ENCODE measurements at places on chromosomes 5 and 9.

- DNase-seq: no peak
Measured at GRCh38 chr9:33120620-33121019, 44.1 kb upstream of the SMU1 start.

DNA sequence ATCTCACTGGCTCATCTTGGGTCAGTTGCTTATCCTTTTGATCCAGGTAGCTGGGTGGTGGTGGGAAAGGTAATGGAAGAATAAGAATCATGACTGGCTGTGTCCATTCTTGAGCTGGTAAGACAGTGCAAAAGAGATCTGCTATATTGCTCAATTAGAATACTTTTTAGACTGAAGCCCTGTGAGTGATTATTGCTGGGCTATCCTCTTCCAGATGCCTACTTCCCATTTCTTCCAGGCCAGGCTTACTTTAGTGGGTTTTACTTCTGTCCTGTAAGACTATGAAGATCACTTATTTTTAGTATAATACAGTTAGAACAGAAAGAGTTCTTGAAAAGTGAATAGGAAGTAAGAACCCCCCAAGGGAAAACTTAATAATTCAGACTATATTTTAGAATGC lies 7.2 kb downstream of the MARCHF6 start:
- DNase-seq: no peak

- no peak for DNase-seq
Measured at GRCh38 chr5:40021007-40021406, 596.2 kb upstream of the DAB2 start.

DNA sequence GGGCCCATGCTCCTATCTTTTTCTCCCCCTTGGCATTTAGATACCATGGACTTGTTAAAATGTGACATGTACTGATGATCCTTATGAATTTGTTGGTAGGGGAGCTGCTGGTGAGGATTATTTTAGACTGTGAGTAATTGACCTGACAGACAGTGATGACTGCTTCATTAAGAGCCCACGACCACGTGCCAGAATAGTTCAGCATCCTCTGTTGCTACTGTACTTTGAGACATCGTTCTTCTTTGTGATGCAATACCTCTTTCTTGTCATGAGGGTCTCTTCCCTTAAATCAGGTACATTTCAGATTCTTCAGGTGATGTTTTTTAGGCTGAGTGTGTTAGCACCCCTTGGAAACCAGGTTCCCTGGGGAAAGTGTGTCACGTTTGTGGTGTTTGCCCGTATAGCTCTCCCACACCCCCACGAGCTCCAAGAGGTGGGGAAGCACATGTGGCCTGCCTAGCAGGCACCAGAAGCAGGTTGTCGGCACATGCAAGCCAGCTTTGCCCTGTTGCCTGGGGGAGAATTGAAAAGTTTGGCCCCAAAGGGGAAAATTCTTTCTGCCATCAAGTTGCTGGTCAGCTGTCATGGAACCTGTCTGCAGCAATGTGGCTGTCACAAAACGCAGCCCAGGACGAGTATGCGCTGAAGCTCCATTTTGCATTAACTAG lies 25.1 kb downstream of the QRFP start:
- DNase-seq: no peak

DNA sequence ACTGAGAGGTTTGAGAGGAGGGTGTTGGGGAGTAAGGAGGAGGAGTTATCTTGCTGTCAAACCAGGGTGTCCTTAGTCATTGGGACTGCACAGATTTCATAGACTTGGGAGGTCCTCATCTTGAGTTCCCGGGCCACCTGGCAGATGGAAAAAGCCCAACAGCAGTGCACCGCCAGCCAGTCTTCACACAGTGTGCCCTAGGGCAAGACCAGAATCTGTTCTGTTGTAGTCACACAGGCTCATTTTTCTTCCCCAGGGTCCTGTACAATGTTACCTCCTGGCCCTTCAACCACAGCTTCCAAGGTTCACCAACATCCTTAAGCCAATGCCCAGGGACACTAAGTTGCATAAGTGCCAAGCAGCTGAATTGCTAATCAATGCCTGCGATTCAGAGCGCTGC lies 21.0 kb downstream of the PLAC8L1 start:
- DNase-seq: no peak

DNA sequence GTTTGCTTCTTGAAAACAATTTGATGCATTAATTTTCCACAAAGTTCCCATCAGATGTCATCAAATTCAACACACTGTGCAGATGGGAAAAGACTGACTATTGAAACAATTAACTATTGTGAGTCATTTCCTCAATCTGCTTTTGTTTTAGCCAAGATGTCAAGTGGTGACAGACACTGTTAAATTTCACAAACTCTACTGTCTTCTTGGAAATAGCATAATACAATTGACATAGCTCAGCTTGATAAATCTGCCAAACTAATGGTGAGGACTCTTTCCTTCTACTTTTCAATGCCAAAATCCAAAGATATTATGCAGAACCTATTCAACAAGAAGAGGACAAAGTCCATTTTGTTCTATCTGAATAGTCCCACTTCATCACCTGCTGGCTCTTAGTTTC lies 242.3 kb downstream of the CAAP1 start:
- no peak for DNase-seq

DNA sequence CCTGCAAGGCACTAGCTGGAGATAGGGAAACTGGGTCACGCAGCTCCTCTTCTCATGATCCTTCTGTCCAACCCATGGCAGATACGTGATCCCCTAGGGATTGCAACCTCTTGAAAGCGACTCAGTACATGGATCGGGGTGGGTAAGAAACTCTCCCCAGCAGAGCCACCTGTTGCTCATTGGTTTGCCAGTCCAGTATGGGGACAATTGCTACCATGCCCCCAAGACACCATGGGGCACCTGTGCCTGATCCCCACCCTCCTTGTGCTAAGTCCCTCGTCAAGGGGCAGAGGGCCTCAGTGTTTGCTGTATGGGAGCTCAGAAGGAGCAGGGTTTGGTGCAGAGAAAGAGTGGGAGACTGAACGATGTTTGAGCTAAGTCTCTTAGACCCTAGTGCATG lies 500.9 kb downstream of the ENC1 start:
- no peak for DNase-seq

- DNase-seq: no peak
Measured at GRCh38 chr5:164809821-164810220, 1304.4 kb downstream of the MAT2B start.

GRCh38 chr5:142248853-142249462 lies 75.9 kb downstream of the SPRY4 start:
- DNase-seq: peak; percentile 67

- DNase-seq: peak; percentile 70
Measured at GRCh38 chr5:111158105-111158744, 66.0 kb upstream of the CAMK4 start.

GRCh38 chr5:36928947-36929346 lies 52.4 kb downstream of the NIPBL start:
- DNase-seq: no peak

- DNase-seq: no peak
Measured at GRCh38 chr5:36530215-36530614, 76.2 kb upstream of the SLC1A3 start.

- peak; percentile 64 for DNase-seq
Measured at GRCh38 chr9:18122171-18122570, 351.8 kb upstream of the ADAMTSL1 start.

DNA sequence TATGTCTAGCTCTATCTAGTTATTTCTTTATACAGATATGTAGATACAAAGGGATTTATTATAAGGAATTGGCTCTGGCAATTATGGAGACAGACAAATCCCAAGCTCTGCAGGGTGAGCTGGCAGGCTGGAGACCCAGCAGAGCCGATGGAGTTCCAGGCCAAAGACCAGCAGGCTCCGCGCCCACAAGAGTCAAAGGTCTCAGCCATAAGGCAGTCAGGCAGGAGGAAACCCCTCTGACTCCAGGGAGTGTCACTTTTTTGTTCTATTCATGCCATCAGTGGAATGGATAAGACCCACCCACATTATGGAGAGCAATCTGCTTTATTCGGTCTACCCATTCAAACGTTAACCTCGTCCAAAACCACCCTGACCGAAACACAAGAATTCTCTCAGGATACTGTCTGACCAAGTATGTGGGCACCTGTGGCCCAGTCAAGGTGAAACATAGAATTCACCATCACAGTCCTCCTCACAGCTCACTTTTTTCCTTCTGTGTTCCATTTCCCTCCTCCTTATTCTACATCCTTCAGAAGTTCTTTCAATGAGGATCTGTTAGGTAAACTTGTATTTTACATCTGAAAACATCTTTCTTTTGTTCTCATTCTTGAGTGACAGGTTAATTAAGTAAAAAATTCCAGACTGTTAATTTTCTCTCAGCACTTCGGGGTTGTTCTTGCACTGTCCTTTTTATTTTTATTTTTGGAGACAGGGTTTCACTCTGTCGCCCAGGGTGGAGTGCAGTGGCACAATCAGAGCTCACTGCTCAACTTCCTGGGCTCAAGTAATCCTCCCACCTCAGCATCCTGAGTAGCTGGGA lies 21.2 kb downstream of the RNF130 start:
- no peak for DNase-seq

DNA sequence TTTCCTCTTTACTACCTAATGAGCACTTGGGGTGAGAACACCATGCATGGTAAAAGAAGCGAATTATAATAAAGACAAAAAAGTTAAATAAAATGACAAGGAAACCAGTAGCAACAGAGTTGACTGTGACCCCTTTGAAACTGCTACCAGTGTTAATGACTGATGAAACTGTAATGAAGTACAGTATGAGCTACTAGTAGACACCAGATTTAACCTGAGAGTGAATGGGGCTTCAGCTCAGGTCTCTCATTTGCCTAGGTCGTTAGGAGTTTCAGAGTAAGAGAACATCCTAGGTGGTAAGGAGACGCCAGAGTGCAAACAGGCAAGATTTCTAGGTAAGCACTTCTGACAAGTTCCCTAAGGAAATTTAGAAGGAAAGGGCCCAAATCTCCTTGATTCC lies 346.4 kb downstream of the BNC2 start:
- DNase-seq: no peak

DNA sequence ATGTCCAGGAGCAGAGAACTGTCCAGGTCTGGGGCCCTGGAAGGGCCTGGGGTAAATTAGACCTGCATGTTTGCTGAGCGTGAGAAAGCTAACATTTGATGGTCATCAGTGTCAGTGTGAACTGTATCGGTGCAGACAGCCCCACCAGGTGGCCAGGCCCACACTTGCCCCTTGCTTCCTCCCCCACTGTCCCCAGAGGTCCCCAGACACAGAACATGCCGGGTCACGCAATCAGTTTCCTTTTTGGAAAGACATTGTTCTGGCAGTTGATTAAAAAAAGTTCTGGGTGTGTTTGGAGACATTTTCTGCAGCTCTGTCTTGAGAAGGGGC lies 1.5 kb downstream of the NKD2 start:
- peak; percentile 68 for DNase-seq

GRCh38 chr5:125181955-125182354 lies 435.5 kb upstream of the ZNF608 start:
- DNase-seq: no peak

DNA sequence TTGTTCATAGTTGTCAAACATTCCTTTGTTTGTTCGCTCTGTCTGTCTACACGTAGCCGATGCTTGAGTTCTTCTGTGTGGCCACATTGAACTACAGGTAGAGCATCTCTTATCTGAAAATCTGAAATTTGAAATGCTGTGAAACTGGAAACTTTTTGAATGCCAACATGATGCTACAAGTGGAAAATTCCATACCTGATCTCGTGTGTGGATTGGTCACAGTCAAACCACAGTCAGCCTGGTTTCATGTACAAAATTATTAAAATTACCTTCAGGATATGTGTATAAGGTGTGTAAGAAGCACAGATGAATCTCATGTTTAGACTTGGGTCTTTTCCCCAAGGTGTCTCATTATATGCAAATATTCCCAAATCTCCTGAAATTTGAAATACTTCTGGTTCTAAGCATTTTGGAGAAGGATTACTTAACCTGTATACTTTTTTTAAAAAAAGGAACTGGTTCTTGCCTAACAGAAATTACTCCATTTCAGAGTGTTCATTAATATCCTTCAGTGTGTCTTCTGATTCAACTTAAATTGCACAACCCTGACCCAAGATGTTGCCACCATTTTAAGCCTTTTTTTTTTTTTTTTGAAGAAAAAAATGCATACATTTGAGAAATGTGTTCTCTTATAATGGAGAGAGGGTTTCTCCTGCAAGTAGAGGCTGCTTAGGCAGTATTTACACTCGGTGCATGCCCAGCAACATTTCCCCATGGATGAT lies 254.3 kb downstream of the MAST4 start:
- DNase-seq: no peak

DNA sequence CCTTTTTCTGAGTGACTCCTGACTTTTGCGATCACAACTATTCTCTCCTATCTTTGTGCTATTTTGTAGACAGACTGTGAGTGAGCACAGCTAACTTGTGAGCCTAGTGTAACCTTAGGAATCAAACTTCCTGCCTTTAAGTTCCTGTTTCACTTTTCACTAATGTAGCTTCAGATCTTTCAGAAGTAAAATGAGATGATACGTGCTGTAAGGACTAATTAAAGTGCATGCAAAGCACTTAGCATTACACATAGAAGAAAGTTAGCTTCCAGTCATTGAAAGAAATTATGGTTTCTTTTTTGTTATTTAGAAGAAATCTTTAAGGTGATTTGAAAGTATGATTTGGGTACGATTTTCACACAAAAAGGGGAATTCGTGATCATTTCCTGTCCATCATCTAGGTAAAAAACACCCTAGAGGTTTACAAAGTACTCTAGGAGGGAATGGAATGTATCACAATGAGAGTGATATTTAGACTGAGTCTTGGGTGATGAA lies 122.7 kb downstream of the ST8SIA4 start:
- no peak for DNase-seq

DNA sequence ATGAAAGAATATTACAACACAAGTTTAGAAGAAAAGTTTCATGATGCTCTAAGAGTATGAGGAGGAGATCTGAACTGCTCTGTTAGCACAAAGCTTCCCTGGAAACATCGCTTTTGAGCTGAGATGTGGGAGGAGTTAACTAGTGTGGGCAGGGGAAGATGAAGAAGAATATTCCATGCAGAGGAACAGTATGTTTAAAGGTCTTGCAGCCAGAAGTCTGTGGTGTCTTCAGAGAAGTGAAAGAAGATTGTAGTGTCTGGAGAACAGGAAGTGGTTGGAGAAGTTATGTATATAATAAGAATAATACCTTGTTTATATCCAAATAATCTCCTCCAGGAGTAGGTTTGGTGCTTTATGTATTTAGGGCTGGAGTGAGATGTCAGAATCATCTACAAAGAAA lies 406.7 kb downstream of the MAN2A1 start:
- no peak for DNase-seq

DNA sequence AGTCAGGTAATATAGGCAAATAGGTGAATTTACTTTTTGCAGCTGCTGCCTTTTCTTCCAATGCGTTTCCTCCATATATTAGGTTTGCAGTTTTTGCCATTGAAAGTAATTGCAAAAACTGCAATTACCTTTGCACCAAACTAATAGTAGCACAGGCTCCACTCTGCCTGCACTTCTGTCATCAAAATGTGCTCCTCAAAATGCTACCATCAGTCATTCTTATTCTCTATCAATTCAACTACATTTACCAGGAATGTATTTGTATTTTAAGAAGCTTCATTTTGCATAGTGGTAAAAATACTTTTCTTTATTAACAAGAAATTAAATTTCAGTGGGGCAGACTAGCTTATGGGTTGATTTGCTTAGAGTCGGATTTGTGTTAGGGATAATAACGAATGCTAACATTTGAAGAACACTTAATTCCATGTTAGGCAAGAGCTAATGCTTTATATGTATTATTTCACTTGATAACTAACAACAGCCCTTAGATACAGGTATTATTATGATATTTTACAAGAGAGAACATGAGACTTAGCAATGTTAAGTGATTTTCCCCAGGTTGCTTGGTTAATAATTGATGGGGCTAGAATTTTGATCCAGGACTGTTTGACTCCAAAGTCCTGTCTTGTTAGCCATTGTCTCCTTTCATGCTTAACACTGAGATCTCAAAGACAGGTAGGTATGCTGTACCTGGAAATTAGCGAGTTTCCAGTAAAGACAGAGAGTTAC lies 300.4 kb downstream of the MAN2A1 start:
- DNase-seq: no peak
